ENCODE measurements at places on chromosomes 7 and 10.
A peak's percentile ranks its signal among the peaks of the same experiment; 100 is the strongest.

- DNase-seq = no peak
These were observed 92.4 kb downstream of the TMEM106B start for GRCh38 chr7:12303495-12303894.

- DNase-seq = no peak
These were observed 20.6 kb upstream of the FAM180A start for GRCh38 chr7:135769005-135769802.

- no peak for DNase-seq
These were observed 74.6 kb downstream of the ATRNL1 start for GRCh38 chr10:115167751-115168150.

DNA sequence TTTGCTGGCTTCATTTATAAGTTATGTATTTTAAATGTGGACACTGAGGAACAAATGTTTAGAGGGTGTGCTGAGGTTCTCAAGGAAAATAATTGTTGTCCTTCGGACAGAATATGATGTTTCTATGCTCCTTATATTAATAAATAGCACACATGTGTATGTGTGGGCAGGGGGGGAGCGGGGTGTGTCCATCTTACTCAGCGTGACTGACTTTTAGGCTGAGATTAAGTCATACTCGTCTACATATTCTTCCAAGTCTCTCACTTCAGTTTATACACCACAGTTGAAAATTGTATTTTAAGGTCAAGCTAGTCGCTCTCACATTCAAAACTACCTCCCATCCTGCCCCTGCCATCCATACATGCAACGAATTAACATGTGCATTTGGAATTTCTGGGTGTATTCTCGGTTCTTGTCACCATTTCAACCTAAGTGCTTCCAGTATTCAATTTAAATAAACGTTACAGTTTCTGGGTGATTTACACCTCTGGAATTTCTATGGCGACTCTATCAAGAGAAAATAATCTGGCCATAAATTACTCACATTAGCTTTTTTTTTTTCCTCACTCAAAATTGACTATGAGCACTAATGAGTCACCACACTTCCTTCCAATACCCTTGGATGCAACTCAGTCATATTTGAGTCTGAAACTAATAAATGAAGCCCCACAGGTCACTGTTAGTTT is 3.3 kb downstream of the PCDH15 start:
- DNase-seq = no peak

DNA sequence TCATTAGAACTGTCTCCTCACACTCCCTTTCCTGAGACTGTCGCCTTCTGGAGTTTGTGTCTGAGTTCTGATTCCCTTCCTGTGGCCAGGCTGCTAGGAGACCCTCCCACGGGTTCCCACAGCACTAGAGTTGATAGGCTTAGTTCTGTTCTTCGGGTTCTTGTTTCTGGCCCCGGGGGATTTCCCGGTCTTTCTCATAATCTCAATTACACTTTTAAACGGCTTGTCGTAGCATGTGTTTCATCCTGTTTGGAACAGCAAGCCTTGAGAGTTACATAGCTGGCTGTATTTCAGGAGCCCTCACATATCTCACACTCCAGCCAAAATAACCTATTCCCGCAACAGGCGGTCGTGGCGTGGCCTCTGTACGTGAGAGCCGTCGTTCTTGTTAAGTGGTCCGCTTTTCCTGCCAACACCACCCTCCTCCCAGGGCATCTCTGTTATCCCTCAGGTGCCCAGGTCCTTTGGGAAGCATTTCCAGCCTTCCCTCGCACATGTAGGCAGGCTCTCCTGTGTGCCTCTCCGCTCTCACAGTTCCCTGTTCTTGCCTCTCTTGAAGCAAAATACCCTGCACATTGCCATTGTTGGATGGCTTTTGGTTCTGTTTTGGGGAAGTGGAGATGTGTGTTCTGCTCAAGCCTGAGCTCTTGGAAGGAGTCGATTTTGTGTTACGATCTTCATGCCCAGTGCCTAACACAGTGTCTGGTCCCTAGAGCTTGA is 46.0 kb downstream of the CDC123 start:
- DNase-seq = peak; percentile 75

GRCh38 chr7:47678641-47679380 is 96.9 kb upstream of the TNS3 start:
- DNase-seq = no peak

GRCh38 chr7:130415006-130415405 is 25.8 kb downstream of the CEP41 start:
- DNase-seq = no peak

DNA sequence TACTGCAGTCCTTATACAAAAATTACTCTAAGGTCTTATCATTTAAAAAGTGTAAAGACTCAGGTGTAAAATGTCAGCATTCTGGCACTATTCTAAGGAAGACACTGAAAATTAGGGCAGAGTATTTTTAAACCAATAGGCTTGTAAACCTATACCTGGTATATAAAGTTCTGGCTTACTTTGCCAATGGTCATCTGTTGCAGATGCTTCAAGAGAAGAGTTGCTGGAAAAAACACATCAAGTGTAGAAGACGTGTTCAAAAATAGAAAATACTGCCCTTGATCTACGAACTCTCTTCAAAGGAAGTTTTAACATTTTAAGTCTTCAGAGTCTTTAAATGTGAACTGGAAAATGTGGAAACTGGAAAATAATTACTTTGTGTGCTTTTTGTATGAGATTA is 23.9 kb downstream of the NT5C3A start:
- no peak for DNase-seq

DNA sequence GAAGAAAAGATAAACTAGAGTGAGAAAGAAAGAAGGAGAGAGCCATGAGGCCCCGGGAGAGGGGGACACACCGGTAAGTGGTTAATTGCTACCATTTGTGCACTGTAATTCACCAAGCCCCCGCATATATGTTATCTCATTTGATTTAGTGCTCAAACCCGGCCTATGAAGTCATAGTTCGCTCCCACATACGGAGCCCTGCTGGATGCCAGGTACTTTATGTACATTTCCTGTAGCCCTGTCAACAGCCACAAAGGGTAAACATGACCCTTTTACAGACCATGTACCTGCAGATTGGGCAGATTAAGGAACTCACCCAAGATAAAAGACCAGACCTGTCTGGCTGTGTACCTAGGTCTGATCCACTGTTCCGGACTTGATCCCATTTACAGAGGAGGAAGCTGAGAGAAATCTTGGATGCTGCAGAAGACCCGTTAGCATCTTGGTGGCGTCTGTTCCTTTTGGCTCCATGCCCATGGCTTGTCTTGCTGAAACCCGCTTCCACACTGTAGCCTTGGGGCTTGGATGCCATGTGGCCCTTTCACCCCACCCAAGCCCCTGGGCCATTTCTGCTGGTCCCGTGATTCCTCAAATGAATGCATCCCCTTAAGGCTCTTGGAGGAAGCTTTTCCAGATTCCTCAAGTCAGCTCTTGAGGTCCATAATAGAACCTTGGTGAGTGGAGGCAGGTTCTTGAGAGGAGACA is 32.3 kb downstream of the FAM241B start:
- DNase-seq = no peak

Measured in GM13976 (cell line).